ENCODE measurements at places on chromosomes 1 and 21.
A peak's percentile ranks its signal among the peaks of the same experiment; 100 is the strongest.

DNA sequence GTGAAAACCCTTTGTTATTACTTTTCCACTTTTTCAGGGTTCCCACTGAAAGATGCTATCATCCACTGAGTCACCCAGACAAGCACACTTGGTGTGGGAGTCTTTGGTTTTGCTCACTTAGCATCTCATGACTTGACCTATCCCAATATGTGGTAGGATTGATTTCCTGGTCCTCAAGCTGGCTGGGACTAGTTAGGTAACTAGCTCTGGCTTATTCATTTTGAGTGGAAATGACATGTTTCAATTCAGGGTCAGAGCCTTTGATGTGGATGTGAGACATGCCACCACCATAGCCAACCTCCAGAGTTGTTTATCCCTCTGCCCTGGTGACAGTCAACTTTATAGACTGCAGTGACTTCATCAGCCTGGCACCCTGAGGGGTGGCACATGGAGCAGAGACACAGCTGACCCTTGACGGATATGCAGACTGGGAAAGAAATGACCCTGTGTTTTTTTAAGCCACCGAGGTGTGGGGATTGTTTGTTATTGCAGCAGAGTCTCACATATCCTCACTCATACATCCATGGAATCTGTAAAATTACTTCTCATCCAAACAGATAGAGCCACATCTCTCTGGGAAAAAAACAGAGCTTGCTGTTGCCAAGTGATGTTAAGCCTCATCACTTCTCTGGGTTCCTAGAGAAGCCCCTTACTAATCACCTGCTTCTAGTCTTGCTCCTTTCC lies 699.9 kb downstream of the MATN1 start:
- DNase-seq, result no peak

DNA sequence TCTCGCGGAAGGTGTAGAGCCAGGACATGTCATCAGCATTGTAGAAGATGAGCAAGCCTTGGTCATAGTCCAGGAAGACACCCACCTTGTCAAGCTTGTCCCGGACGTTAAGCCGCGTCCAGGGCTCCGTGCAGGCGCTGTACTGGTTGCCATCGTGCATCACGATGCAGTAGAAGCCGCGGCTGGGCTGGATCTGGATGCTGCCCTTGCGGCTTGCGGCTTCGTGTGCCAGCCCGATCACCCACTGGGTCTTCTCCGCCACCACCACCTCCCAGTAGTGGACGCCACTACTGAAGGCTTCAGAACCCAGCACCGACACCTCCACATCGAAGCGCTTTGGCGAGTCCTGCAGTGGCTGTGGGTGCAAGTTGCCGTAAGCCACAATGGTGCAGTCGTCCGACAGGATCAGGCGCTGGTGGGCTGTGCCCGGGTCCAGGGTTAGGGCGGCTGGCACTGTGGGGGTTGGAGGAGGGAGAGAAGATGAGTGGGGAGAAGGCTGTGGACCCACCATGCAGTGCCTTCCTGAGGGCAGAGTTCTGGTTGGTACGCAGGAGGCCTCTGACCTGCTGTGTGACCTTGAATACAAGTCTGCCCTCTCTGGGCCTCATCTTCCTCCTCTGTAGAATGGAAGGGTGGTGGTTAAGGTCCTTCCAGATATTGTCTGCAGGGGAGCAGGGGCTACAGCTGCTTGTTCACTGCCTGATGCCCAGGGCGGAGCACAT lies 34.4 kb downstream of the TRIM62 start:
- DNase-seq, result no peak

GRCh38 chr1:218301217-218301616 lies 16.1 kb downstream of the RRP15 start:
- no peak for DNase-seq

DNA sequence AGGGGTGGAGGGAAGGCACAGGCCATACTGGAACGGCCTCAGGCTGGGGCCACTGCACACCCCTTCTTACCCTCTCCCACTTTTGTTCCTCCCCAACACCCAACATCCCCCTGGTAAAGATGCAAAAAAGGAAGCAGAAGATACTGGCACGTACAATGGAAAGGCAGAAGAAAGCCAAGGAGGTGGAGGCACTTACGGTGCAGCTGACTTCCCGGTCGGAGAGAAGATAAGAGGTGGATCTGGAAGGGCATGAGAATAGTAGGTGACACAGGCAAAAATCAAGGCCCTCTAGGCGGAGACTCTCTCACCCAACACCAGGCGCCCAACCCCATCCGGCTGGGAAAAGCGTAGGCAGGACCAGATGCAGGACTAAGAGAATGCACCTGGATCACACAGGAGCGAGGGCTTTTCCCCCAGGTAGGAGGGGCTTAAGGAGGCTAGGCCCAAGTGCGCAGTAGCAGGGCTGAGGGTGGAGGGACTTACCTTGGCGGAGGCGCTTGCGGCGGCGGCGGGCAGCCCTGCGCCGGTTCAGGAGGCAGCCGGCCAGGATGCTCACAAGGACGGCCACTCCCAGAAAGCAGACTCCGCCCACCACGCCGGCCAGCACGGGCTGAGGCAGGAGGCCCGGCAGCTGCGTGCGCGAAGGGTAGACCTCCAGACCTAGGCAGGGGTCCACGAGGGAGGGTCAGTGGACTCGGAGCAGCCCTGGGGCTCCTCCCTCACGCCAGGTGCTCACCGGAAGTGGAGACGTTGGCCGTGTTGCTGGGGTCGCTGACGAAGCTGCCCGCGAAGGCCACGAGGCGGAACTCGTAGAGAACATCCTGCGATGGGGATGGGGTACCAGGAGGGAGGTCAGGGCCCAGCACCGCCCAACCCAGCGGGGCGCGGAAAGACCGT lies 4.1 kb upstream of the TAGLN2 start:
- no peak for DNase-seq

DNA sequence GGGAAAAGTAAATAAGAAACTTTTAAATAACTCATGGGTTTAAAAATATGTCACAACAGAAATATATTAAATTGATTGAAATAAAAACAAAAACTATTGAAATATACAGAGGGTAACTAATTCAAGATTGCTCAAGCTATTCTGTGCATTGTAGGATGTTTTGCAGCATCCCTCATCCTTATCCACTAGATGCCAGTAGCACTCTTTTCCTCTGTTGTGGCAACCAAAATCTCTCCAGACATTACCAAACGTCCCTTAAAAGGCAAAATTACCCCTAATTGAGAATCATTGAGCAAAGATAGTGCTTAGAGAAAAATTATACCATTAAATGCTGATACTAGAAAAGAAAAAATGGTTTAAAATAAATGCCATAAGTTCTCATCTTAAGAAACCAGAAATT lies 682.6 kb downstream of the RWDD3 start:
- no peak for DNase-seq

GRCh38 chr1:15429701-15430149 lies 8.5 kb upstream of the CTRC start:
- no peak for DNase-seq

DNA sequence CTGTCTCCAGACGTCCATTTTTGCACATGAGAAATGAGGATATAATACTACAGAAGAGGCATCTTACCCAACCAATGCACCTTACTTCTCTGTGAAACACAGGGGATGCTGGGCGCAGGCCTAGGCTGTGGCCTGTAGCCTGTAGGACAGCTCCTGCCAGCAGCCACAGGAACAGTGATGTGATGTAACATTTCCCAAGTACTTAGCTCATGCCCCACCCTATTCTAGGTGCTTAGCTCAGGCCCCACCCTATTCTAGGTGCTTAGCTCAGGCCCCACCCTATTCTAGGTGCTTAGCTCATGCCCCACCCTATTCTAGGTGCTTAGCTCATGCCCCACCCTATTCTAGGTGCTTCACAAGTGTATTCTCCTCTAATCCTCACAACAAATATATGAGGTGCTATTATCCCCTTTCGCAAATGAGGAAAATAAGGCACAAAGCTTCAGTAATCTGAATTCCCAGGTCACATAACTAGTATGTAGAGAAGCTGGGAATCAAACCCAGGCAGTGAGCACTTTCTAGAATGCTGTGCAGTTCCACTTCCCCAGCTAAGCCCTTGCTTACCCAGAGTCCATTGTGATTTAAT lies 4.6 kb upstream of the NAXE start:
- DNase-seq, result no peak

GRCh38 chr1:33848205-33848937 lies 15.5 kb upstream of the HMGB4 start:
- no peak for DNase-seq

- no peak for DNase-seq
Measured at GRCh38 chr21:44377922-44378645, 24.7 kb downstream of the TRPM2 start.

GRCh38 chr1:46077644-46078043 lies 54.8 kb downstream of the PIK3R3 start:
- no peak for DNase-seq

DNA sequence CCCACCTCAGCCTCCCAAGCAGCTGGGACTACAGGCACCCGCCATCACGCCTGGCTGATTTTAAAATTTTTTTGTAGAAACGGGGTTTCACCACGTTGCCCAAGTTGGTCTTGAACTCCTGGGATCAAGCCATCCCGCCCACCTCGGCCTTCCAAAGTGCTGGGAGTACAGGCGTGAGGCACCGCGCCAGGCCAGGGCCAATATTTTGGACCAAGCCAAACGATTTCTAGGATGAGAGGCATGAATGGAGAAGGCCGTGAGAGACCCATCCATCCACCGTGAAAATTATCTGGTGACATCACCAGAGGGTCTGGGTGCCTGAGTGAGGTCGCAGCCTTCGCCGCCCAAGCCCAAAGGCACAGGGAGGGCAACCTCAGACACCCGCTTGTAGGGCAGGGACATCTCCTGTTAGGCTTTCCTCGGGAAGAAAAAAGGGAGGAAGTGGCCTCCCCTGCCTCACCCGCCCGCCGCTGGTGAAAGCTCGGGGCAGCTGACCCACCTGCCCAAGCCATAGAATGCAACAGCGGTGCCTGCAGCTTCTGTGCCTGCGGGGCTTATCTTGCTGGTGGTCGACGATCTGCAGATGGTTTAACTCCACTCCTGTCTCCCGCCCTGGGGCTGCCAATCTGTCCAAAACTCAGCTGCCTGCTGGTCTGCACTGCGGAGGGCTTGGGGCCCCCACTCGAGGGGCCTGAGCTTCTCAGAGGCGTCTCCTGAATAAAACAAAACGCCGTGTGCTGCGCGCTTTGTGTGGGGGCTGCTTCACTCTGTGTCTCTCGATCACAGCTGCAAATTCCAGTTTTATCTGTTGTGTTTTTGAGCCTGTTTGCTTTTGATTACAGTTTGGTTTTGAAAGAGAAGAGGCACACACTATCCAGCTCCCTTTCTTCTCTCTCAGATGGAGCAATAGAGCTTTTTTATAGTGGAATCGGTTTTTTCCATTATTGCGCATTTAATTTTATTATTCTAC lies 85.8 kb downstream of the MRPS6 start:
- DNase-seq, result no peak

- no peak for DNase-seq
Measured at GRCh38 chr21:44628707-44629391, 2.0 kb downstream of the KRTAP10-9 start.

DNA sequence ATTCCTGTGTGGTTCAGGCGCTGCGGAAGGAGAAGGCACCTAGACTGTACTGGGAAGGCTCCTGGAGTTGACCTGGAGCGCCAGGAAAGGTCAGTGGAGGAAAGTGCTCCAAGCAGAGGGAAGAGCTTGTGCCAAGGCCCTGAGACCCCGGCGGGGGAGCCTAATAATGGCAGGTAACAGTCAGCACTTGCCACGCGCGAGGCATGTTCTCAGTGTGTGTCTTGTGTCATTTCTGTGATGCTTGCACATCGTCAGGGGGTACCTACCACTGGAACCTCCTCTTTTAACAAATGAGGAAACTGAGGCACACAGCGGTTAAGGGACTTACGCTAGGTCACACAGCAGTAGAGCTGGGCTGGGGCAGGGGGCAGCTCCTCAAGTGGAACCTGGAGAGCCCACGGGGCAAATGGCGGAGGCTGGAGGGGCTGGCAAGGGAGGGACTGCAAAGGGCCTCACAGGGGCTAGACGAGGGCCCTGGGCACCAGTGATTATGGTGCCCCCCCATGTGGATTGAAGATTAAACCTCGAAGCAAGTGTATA lies 976 bp upstream of the BMP8B start:
- DNase-seq, result no peak

GRCh38 chr1:39672551-39672947 lies 642 bp upstream of the NT5C1A start:
- DNase-seq, result no peak

GRCh38 chr21:32452641-32453040 lies 40.1 kb downstream of the EVA1C start:
- DNase-seq, result no peak

DNA sequence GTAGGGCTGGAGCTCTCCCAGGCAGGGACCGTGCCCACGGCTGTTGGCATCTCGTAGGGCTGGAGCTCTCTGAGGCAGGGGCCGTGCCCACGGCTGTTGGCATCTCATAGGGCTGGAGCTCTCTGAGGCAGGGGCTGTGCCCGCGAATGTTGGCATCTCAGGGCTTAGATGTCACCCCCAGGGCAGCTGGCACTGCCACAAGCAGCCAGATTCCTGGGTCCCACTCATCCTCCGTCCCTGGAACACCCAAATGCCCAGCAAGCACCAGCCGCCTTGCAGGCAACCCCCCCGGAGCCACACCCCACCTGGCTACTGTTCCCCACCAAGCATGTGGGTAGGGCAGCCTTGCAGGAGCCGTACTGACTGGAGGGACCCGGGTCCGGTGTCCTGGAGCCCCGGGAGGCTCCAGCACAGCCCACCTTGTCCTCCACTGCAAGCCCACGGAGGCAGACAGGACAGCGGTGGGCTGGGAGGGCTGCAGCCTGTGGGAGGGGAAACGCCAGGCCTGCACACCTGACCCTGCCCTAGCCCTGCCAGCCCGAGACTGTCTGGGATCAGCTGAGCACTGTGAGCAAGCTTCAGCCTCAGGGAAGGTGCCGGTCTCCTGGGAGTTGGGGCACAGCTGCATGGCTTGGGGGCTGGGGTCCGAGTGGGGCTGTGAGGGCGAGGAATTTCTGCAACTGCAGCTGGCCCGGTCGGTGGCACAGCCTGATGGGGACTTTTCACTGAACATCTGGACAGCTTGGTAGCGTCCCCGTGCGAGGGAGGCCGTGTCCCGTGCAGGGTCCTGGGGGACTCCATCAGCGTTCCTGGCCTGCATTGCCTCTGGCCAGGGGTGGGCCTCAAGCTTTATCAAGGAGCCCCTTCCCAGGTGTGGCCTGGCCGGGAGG lies 53.6 kb downstream of the COL18A1 start:
- no peak for DNase-seq

- DNase-seq, result no peak
Measured at GRCh38 chr1:228929476-228930027, 194.3 kb downstream of the RHOU start.

GRCh38 chr1:151367658-151368392 lies 4.7 kb downstream of the SELENBP1 start:
- DNase-seq, result no peak

GRCh38 chr1:200888349-200888838 lies 6.3 kb upstream of the INAVA start:
- peak; percentile 45 for DNase-seq

DNA sequence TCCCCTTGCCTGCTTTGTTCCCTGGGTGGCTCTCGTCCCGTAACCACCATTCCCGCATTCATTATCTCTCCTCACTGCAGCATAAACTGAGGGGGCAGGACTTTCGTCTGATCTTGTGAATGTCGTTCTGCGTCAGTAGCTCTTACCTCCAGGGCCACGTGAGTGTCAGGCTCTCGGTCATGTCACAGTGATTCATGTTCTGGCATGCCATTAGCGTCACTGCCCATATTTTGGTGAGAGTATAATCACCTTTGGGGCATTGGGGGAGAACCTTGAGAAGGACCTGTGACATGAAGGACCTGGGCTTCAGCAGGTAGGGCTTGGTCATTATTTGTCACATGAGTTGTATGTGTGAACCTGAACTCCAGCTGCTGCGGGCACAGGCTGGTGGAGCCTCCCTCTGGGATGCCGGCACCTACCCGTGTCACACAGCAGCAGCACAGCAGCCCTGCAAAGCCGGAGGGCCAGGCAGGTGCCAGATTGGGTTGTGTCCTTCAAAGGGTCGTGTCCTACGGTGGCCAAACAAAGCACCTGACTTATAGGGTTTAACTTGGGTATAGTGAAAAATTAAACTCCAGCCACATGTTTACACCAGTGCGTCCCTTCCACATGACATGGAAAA lies 68.5 kb downstream of the BACE2 start:
- no peak for DNase-seq
